Cortex of kidney (tissue), 1 donor: ENCODE measurements at places on chromosomes 4 and X.

GRCh38 chr4:176150704-176151103 lies 44.7 kb downstream of the SPATA4 start:
- no peak for DNase-seq

DNA sequence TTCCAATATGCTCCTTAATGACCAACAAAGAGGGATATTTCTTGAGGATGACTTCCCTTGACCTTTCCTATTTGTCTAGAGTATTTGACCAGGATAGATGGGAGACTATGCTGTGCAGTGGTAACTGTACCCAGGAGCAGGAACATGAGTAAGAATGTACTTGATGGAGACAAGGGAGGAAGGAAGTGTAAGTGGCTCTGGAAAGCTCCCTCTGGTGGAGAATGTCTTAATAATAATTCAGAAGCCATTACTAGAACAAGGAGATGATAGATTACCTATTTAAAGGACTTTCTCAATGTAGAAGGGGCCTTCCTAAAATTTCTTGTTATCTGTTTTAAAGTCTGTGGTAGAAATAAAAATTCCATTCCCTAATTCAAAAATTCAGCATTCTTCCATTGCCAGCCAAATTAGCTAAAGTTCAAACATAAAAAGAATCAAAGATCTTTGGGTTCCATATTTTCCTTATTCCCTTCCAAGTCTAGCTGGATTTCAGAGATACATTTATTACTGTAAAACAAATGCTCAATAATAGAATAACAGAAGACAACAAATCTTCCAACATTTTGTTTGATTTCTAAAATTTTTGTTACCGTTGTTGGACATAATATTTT lies 83.8 kb downstream of the GRID2 start:
- no peak for DNase-seq

- DNase-seq, result no peak
Measured at GRCh38 chr4:7503559-7504249, 69.0 kb upstream of the PSAPL1 start.

- no peak for DNase-seq
Measured at GRCh38 chr4:151573945-151574344, 165.0 kb downstream of the FHIP1A start.

- no peak for DNase-seq
Measured at GRCh38 chr4:35993606-35994005, 250.7 kb downstream of the ARAP2 start.

GRCh38 chrX:115632455-115632854 lies 71.5 kb downstream of the PLS3 start:
- no peak for DNase-seq

GRCh38 chr4:105698607-105699006 lies 9.9 kb downstream of the INTS12 start:
- no peak for DNase-seq

- no peak for DNase-seq
Measured at GRCh38 chr4:138935-139334, 14.6 kb downstream of the ZNF718 start.

GRCh38 chr4:182015893-182016292 lies 227.3 kb upstream of the TENM3 start:
- no peak for DNase-seq

GRCh38 chrX:79161655-79162054 lies 17.2 kb downstream of the GPR174 start:
- no peak for DNase-seq

- DNase-seq, result no peak
Measured at GRCh38 chr4:4480205-4480604, 61.6 kb downstream of the STX18 start.

- no peak for DNase-seq
Measured at GRCh38 chr4:36489798-36490197, 208.4 kb downstream of the DTHD1 start.

DNA sequence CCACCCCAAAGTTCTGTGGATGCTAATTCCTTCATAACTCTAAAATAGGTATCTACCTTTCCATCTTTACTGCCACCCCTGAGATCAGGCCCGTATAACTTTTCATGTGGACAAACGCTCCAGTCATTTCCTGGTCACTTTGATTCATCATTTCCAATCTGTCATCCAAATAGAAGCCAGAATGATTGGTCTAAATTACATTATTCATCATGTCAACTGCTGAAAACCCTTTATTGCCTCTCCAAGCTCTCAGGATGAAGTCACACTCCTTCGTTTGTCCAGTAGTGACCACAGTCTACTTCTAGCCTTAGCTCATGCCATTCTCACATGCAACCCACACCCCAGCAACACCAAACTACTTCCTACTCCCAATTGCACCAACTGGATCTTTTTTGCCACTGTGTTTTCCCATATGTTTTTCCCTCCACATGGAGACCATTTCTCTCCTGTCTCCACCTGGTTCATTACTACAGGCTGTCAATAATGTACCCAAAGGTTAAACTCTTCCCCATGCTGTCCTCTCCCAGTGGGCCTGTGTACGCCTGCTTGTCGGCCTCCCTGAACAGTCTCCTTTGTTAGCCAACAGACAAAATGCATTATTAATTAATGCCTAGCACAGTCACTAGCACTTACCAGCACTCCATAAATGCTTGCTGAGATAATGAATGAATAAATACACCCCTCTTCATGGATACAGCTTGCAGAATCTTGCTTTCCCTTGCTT lies 382.6 kb upstream of the NOCT start:
- DNase-seq, result no peak

- DNase-seq, result no peak
Measured at GRCh38 chr4:163113921-163114713, 52.6 kb downstream of the NAF1 start.

- no peak for DNase-seq
Measured at GRCh38 chr4:2045518-2045951, 13.6 kb upstream of the NAT8L start.

DNA sequence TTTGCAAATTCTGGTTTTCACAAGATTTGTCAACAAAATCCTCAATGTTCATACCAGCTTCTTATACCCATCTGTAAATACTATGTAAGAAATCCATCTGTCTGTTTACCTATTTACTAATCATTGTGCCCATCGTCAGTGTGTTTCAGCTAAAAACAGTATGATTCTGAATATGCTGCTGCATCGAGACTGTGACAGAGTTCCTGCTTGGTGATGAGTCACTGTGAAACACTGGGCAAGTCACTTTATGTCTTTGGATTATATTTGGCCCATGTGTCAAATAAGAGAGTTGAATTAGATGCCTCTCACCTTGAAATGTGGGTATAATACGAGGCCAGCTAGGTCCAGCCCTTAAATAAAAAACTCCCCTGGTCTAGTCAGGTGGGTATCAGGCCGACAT lies 79.3 kb downstream of the CBLL2 start:
- DNase-seq, result no peak
